Body of pancreas (tissue), 4 donors: ENCODE measurements at places on chromosomes 7 and 10.
A peak's percentile ranks its signal among the peaks of the same experiment; 100 is the strongest.

- no peak for DNase-seq
Measured at GRCh38 chr10:20254078-20254477, 437.8 kb downstream of the PLXDC2 start.

DNA sequence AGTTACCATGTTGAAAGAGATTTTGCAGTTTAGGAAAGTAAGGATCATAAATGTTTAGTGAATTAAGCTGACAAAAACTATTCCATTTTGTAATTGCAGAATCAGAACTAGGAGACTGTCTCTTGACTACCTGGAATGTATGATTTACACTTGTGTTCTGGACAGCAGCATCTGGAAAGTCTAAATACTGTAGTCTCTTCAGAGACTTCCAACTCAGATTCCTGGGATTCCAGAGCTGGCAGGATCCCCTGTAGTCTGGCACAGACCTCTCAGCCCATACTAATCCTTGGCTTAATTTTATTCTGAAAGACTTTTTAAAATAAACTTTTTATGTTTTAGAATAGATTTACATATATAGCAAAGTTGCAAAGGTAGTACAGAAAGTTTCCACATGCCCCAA, 452.7 kb downstream of the DPP6 start:
- no peak for DNase-seq

DNA sequence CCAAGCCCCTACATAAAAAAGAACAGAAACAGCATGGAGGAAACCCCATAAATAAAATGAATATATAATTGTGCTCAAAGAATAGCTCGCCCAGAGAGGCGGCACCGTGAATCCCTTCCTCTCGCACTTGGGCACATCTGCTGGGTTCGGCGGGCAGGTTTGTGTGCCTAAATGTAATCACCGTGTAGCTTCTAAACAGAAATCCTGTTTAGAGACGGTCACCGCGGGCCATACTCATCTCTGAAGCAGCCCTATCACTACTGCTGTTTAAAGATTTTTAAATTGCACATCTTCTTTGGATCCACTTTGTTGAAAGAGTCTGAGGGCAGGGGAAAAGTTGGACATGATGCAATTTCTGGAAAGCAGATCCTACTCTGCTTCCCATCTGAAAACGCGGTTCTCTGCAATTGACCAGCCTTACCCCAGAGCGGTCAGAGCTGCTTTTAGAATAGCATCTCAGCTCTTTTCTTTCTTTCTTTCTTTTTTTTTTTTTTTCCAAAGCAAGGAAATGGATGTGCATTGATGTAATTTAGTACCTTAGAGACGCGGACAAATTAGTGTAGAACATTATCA, 6.4 kb downstream of the DRGX start:
- no peak for DNase-seq

- no peak for DNase-seq
Measured at GRCh38 chr7:140537750-140538482, 58.6 kb upstream of the MKRN1 start.

DNA sequence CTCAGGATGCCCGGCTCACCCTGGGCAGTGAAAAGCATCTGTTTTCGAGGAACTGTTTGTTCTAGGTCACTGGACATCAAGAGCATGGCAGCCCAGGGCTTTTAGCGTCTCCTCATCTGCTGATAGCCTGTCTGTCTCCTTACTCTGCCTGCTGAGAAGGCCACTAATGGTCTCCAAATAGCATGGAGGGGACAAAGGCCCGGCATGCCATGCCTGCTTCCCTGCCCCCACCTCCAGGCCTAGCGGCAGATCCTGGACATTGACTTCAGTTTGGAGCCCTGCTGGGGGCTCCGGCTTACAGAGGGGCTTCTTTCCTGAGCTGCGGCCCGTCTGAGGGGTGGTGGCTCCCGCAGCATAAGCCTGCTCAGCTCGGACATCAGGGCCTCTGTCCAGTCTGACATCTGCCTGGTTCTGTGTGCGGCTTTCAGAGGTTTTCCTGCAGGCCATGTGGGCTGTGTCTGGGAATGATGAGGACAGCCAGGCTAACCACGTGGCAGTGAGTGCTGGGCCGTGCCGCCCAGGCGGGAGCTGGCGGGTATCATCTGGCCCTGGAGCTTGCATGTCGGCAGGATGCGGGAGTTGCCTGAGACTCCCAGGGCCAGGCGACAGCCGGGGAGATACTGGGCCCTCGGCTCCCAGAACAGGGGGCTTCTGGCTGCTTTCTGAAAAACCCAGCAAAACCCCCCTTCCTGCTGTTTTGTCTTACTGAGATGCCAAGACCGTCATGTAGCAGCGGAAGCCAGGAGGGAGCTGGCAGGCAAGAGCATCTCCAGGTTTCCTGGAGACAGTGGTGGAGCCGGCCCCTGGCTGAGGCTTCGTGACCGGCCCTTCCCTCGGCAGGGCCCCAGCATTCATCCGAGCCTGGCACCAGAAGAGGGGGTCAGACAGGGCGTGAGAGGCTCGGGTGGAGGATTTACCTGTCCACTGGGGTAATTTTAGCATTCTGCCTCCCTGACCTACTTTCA, 9.2 kb downstream of the PFKFB3 start:
- no peak for DNase-seq

GRCh38 chr10:14658331-14659127, 116.2 kb downstream of the FAM107B start:
- DNase-seq: no peak

- DNase-seq: no peak
Measured at GRCh38 chr7:96287132-96287531, 34.8 kb downstream of the SLC25A13 start.

DNA sequence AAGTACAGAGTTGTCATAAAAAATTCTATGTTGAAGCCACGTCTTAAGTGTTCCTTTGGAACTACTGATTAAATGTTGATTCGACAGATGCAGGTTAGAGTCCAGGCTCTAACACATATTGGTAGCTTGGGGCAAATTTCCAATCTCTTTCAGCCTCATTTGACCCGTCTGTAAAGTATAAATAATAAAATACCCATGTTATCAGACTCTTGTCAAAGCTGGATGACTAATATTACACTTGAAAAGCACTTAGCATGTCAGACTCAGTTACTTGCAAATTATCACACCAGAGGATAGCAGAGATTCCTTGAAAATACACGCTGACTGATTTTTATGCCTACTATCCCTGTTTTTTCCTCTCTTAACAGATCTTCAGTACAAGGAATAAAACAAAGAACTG, 18.1 kb upstream of the MACC1 start:
- DNase-seq: no peak

- DNase-seq: no peak
Measured at GRCh38 chr10:122485670-122486069, 24.3 kb downstream of the HTRA1 start.

DNA sequence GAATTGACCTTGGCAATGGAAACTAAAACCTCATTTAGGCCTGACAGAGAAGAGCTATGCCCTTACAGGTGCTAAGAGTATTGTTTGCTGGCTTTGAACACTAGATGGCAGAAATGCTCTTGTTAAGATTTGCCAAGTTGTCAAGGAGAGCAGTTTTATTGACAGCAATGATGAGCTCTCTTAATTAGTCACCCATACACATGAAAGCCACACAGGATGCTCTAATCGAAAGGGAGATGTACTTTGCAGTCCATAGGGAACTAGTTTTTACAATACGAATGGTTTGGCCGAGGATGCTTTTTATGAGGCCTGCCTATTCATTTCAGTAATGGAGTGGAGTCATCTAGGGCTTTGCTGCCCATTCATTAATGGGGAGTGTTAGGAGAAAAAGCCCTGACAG, 45.4 kb upstream of the MBL2 start:
- DNase-seq: no peak

- peak; percentile 66 for DNase-seq
Measured at GRCh38 chr7:130377178-130377577, 3.1 kb upstream of the CPA1 start.

- DNase-seq: no peak
Measured at GRCh38 chr10:130025811-130026485, 61.9 kb upstream of the EBF3 start.

- no peak for DNase-seq
Measured at GRCh38 chr10:114002422-114002821, 41.2 kb upstream of the ADRB1 start.

DNA sequence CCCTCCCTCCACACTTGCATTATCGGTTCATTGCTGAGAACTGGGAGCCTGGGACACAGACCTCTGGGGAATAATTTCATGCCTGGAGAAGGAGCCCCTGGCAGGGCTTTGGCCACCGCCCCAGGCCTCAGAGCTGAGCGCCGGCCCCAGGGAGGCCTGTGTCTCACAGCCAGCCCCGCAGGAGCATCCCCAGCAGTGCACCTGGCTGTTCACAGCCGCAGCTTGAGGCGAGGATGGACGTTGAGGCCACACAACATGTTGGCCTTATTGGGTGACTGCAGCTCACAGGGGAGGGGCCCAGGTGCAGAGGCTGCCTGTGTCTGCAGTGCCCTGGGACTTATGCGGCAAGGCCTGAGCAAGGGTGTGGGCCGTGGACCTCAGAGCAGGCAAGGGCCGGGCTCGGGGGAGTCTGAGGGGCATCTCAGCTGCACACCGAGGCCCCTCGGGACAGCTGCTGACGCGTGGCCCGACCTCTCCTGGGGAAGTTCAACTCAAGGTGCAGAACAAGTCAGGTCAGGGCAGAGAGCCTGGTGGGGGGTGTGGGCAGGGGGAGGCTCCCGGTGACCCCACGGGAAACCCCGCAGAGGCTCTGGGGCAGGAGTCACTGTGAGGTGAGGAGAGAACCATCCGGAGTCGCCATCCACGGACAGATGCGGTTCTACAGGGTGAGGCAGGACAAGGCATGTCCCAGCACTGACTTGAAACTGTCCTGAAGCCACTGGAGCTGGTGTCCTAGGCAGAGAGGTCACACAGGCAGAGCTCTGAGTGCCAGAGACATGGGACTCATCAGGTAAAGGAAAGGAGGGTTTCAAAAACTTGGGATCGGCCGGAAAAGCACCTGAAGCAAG, 13.1 kb upstream of the UBE3C start:
- no peak for DNase-seq

DNA sequence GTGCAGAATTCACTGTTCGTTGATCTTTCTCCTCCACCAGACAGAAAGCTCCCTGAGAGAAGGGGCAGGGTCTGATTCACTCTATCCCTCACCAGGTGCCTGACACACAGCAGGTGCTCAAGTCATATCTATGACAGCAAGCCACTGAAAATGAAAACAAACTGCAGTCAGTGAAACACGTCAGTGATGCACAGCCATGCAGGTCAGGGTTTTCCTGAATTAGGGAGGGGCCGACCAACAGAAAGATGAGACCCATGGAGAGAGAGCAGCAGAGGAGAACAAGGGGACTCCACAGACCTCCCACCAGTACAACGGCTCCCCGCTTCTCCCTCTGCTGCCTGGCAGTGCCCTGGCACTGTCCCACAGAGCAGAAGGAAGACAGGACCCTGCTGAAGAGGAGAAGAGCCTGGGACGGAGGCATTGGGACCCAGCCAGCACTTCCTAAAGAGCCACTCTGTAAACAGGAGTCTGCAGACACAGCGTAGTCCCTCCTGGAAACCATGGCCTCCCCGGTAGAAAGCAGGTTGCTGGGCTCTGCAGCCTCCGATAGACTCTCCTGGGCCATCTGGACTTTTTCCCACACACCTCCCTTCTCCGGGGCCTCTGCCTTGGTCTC, 50.3 kb downstream of the FAM53B start:
- DNase-seq: peak; percentile 80

DNA sequence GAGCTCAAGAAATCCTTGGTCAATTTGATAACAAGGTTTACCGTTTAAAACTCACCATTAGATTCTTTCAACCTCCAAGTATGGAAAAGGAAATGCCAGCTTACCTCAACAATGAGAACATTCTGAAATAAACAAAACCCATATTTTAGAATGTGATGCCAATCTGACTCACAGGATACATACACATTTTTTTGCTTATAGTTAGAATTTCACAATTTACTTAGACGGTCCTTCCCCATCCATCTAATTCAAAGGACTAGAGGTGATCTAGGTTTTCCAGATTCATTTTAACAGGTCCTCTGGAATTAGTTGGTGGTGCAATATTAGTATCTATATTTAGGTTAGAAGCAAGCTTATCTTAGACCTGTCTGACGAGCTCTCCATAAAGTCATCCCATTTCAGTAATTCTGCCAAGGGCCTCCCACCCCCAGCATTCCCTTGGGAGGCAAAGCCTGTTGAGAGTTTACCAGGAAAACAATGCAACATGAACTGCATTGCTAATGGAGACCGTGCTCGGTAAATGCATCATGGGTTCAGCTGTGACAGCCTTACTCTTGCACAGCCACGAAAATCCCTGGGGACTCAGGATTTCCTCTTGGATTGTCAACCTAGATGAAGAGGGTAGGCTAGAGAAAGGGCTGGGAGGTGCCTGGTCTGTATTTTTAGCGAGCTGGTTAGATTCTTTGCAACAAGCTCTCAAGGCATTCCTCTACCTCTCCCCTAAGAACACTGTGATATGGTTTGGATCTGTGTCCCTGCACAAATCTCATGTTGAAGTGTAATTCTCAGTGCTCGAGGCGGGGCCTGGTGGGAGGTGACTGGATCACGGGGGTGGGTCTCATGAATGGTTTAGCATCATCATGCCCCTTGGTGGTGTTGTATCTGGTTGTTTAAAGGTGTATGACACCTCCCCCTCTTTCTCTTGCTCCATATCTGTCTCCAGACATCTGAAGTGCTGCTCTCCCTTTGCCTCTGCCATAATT, 93.8 kb downstream of the PRTFDC1 start:
- no peak for DNase-seq

- no peak for DNase-seq
Measured at GRCh38 chr10:131071721-131072120, 239.8 kb downstream of the TCERG1L start.

- no peak for DNase-seq
Measured at GRCh38 chr10:131174211-131174565, 137.3 kb downstream of the TCERG1L start.

- DNase-seq: no peak
Measured at GRCh38 chr7:66145400-66146104, 30.9 kb downstream of the CRCP start.

- no peak for DNase-seq
Measured at GRCh38 chr10:4767033-4767814, 58.8 kb upstream of the AKR1E2 start.

GRCh38 chr7:2445047-2445446, 31.2 kb downstream of the GRIFIN start:
- no peak for DNase-seq

- DNase-seq: no peak
Measured at GRCh38 chr7:135964274-135964673, 12.9 kb downstream of the MTPN start.

GRCh38 chr10:45404087-45404769, 30.2 kb downstream of the ALOX5 start:
- DNase-seq: no peak
